ENCODE measurements at places on chromosomes 4 and X.

DNA sequence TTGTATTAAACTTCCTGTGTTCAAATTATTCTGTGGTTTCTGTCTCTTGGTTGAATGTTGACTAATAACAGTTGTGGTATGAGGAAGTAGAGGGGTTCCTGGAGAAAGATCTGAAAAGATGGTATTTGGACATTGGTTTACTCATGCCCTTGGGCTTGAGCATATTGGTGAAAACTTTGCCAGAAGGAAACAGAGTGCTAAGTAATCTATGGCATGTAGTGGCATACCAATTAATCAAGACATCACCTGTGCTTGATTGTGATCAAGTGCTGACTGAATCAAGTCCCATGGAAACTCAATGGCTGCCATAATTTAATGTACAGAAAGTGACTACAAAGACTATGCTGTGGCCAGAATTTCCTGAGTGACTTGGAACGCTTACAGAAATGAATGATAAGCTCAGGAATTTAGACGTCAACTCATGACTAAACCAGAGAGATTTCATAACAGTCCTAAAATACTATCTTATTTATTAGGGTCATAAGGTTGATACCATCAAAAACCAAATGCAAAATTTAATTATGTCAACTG lies 2062.9 kb downstream of the ARAP2 start:
- DNase-seq, result no peak

GRCh38 chrX:50606300-50606950 lies 135.8 kb upstream of the DGKK start:
- no peak for DNase-seq

GRCh38 chr4:38859501-38859900 lies 2.9 kb upstream of the TLR6 start:
- no peak for DNase-seq

DNA sequence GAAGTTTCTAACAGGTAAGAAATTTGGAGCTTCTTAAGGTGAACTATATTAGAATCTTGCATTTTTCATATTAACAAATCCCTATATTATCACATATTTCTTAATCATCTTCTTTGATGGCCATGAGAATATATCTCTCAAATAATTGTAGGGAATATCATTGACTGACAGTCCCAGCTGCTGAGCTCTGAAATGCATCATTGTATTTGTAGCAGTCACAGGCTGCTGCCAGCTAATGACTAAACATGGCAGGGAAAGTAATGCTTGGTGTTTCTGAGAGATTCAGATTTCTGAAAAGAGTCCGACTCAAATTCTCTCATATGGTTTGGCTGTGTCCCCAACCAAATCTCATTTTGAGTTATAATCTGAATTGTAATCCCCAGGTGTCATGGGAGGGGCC lies 171.9 kb downstream of the TRAM1L1 start:
- no peak for DNase-seq

DNA sequence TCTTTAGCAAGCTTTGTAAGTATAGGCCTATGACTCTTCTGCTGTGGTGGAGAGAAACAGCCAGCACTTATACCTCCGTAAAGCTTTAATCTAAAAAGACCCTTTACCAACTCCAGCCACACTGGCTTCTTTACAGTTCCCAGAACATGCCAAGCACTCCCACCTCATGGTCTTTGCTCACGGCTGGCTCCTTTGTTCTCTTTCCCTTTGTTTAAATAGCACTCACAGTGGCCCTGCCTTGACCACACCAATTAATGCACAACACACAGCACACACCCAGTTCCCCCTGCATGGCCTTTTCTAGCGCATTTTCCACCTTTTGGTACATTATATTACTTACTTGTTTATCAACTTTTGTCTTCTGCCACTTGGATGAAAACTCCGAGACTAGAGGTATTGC lies 18.9 kb downstream of the PPID start:
- no peak for DNase-seq

GRCh38 chrX:133364865-133365264 lies 50.4 kb downstream of the GPC4 start:
- no peak for DNase-seq

- no peak for DNase-seq
Measured at GRCh38 chr4:90582087-90582486, 454.9 kb downstream of the CCSER1 start.

GRCh38 chr4:142079959-142080358 lies 443.6 kb downstream of the IL15 start:
- DNase-seq, result no peak

DNA sequence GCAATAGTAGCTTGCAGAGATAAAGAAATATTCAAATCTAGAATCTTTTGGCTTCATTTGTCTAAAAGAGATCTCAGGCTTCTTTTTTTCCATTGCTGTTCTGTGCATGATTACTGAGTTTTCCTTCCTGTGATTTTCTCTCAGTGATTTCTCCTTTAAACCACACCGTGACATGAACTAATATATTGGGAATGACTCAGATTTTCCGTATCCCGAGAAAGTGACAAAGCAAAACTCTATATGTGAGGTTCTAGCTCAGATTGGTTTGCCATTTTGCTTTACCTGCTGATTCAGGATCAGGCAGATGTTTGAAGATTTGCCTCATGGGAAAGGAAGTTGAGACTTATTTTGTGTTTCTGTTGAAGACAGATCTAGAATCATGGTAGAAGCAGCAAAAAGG lies 59.4 kb downstream of the MTHFD2L start:
- DNase-seq, result no peak

- DNase-seq, result peak; percentile 60
Measured at GRCh38 chr4:80201252-80202151, 4.2 kb downstream of the PRDM8 start.

DNA sequence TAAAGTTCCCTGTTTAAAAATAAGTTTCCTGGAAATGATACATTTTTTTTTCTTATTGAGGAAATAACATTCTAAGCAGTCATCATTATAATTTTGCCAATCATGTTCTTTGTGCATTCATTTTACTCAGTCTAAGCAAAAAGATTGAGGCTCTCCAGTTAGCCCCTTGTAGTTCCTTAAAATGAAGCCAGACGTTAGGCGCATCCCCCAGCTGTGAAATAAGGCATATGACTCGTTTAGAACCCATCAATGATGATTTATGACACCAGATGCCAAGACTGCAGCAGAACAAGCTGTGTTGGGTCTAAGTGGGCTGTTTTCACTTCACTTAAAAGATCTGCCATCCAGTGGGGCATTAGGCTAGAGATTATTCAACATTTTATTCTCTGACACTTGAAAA lies 17.0 kb downstream of the PDGFC start:
- no peak for DNase-seq

- no peak for DNase-seq
Measured at GRCh38 chrX:102517326-102517725, 787 bp upstream of the TMSB15A start.

DNA sequence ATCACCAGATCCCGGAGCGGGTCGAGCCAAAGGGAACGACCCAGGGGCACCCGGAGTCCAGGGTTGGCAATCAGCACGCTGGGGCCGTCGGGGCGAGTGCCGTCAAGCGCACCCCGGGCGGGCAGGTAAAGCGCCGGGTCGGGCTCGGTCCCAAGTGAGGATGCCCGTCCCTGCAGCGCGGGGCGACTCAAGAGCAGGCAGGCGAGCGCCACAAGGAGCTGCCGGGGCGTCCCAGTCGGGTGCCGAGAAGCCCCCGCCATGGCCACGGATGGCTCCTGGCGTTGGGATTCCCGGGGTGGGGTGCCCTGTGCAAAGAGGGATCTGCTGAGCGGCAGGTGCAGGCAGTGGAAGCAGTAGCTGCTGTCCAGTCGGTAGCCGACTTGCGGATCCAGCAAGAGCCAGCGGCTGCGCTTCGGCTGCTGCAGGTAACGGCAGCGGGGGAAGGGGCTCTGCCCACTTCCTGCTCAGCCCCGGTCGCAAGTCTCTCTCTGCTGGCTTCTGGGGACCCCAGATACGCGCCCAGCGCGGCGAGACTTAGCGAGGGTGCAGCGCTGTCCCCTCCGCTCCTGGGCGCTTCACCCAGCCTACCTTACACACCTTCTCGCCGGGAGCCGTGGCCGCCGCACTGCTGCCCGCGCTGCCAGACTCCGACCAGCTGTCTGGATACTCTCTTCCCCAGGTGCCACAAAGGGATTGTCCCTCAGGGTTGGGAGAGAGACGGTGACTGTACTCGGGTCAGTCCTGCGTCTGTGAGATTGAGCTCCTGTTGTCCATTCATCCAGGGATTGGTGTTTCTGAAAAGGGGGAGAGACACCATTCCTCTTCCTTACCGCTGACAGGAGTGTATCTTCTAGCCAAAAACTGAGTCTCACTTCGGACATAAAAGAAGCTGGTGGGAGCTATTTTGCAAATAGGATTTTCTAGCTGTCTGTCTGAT lies at the start of gene FREM3:
FREM3 (minus strand) TSS at position 260 of the 937 bp plus-strand sequence; CDS start at position 260, 0 bp downstream.
- DNase-seq, result no peak

GRCh38 chr4:11860996-11861395 lies 432.3 kb upstream of the HS3ST1 start:
- no peak for DNase-seq

DNA sequence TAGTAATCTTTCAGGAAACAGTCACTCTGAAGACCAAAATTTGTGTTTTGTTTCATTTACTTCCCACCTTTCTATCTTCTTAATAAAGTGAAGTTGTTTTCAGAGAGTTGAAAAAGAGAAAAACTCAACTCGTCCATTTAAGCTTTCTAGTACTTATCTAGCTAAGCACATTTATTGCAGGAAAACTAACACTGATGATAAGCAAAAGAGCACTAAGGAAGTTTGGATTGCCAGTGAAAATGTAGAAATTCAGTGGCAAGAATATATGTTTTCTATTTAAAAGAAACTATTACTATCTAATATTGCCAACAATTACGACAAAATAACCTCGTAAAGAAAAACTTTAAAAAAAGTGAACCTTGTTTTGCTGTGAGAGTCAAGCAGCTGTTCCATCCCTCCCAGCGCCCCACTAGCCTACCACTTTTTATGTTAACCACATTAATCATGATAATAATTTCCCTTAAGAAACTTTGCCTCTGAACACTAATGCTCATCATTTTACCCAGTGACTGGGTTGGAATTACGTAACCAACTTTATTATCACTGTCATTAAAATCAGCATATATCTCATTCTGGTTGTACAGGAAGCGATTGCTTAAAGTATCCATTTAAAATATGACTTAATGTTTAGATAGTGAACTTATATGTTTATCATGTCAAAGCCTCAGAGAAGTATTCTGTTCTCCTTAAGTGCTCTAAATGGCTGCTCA lies 24.8 kb downstream of the SPRY1 start:
- DNase-seq, result no peak
